Stimulated activated CD8-positive, alpha-beta memory T cell treated with anti-CD3 and anti-CD28 coated beads, Interleukin-15, amount 100 ng/mL, for 4 hours (primary cell): ENCODE measurements at places on chromosomes 6 and 20.

- DNase-seq: no peak
These were observed 109.7 kb downstream of the GJA10 start for GRCh38 chr6:90003941-90004340.

GRCh38 chr20:53915446-53916172 lies 154.8 kb downstream of the BCAS1 start:
- peak; percentile 98 for DNase-seq

DNA sequence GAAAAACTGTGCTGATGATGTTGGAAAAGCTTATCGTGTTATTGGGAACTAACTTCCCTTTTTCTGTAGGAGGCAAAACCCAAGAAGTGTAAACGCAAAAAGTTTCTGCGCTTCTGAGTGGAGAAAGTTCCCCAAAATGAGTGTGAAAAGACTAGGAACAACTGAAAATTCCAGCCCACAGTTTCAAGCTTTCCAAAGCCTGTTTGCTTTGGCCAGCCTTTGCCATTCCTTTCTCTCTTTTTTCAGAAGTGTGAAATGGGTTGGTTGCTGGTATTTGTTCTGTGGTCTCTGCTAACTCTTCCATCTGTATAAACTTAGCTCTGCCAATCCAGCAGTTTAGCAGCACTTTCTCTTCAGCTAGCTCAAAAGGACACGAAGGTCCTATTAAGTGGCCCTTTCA lies 491.3 kb downstream of the MAFB start:
- no peak for DNase-seq

DNA sequence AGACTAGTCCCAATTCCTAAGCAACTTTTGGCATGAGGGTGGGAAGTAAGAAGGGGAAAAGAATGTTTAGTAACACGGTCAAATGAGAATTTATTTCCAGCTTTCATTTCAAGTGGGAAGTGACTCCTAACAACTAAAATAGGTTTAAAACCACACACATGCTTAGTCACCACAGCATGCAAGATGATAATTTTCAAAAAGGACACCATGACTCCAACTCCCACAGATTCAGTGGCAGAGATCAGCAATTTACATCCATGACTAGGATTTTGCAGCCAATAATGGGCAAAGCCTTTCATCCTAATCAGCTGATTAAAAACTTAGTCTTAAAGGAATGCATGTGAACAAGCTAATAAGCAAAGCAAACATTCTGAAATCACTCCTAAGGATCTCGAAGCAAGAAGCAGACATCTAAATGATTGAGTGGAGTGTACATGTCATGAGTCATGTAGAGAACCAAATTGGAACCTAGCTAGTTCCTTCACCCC lies 48.1 kb upstream of the GCLC start:
- DNase-seq: no peak

DNA sequence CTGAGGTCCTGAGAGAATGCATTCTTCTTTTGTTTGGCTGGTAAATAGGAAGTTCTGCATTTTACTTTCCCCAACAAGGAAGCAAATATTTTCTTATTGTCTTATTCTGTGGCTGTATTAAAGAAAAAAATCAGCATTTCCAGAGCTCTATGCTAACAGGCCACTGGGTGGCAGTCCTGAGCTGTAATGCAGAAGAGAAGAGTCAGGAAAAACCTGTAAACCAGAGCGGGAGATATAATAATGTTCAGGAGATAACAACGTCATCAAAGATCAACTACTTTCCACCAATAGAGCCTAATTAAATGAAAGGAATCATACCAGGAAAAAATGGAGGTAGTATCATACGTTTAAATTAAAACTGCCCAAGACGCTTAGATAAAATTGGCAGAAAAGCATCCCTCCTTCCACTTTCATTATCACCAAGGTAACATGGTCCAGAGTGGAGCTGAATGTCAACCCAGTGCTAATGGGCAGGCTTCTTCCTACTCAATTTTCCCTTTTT lies 55.6 kb upstream of the CARMIL1 start:
- DNase-seq: peak; percentile 13

GRCh38 chr6:63887002-63887751 lies 251.6 kb downstream of the PHF3 start:
- no peak for DNase-seq

DNA sequence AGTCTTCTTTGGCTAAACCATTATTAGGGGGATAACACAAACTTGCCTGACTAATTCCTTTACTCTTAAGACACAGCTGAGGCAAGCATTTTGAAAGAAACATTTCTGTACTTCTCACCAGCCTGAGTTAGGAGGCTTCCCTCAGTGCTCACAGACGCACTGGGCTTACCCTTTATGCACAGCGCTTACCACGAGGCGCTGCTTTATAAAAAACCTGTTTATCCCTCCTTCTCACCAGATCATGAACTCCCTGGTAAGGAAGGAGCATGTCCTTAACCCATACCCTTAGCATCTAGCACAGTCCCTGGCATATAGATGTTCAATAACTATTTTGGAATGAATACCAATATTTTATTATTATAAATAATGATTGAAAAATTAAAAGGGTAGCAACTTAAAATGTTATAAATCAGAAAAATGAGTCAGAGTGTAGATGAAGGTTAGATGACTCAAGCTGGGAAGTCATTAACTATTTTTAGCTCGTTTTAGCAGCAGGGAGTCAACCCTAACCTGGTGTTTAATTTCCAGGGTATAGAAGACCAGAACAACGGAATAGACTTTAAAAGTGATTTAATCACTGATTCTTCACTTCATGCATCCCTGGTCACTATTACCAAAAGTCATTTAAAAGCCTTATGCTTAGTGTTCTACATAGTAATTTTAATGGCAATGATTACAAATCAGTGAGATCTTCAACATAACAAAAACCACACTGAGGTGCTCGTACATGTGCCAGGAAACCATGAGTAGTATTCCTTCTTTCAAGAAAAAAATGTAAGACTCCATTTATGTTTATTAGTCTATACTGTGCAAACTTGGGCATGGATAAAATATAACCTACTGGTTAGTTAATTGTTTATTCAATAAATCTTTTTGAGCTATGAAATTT lies 4.1 kb upstream of the TPD52L1 start:
- no peak for DNase-seq
